ENCODE measurements at places on chromosomes 2 and 18.

GRCh38 chr2:61175036-61175435 is 13.0 kb downstream of the C2orf74 start:
- DNase-seq: no peak

DNA sequence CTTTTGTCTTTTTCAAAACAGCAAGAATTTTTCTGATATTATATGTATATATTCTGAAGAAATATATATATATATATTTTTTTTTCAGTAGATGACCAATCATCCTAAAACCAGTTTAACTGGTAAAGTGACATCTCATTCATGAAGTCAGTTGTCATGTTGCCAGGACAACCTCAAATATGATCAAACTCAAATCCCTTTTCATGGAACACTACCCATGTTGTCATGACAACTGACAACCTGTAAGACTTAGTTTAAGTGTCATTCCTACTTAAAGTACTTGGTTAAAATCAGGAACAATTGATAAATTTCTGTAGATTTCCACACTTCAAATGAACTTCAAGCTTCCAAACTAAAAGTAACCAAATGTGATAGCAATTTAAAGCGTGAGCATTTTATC is 101.8 kb upstream of the ERBB4 start:
- no peak for DNase-seq

DNA sequence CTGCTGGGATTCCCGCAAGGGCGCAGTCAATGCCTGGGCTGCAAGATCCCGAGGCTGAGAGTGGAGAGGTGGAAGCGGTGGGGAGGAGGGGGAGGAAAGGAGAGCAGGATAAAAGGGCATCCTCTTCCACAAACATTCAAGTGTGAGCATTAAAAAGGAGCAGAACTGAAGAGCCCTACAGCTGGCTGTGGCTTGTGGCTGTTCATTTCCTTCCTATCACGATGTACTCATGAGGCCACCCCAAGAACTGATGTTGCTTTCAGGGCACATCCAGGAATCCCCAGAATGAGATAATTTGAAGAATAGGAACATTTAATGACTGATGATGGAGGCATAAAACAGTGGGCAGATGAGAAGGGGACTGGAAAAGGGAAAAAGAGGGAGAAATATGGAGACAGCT is 230.8 kb upstream of the SMIM21 start:
- DNase-seq: no peak

DNA sequence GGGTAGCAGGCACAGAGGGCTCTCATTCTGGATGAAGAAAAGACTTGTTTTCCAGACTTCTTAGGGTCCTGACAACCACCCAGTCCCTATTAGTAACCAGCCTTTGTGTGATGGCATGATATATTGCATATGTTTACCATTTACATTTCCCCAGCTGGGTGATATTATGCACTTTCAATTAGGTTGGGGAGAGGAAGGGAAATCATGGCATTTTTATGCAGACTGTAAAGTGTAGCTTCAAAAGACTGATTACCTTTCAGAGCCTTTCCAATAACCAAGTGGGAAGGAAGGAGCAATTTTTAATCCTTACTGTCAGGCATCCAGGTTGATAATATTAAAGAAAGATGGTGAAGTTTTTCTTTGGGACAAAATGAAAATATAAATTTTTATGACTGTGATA is 240.8 kb upstream of the NRP2 start:
- no peak for DNase-seq

GRCh38 chr2:108640731-108641130 is 78.6 kb upstream of the RANBP2 start:
- DNase-seq: no peak

DNA sequence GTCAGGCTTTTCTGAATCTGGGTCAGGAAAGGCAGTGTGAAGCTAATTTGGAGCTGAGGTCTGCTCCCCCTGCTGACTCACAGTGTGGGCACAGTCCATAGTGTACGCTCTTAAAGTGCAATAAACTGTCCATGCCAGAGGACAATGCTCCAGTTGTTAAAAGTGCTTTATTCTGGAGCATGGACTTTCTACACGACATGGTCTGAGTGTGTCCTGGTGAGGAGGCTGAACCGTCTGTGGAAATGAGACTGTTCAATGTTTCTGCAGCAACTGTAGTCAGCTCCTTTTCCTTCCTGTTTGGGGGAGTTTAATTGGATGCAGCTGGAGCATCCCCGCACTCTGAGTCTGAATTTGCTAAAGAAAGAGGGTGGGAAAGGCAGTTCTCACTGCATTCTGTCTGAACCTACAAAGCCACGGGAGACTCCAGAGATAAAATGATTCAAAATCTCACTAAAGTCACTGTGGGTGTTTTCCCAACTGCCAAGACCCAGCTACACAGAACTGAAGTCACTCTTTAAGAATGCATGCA is 110.2 kb upstream of the TRIB2 start:
- no peak for DNase-seq

GRCh38 chr2:240990266-240990529 is 8.2 kb upstream of the SNED1 start:
- no peak for DNase-seq
